ENCODE measurements at places on chromosomes 16 and 17.

DNA sequence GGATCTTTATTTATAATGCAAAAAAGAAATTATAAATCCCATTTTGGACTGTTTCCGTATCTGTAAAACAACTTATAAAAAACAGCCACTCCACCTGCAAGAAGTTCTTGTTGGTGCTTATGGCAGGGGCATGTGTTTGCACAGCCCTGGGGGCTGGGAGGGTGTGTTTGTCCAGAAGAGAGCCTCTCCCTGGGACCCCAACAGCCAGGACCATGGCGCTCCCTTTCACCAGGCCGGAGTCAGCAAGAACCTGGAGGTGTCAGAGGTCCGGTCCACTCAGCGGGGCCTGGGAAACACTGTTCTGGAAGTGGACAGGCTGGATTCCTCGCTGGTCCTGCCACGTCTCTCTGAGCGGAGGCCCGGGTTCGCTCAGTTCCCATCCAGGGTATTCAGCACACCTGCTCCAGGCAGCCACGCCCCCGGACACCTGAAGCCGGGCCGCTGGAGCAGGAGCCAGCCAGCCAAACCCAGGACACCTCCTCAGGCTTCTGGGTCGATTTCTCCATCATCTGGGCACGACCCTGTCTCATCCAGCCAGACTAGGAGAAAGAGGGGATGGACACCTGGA, 18.9 kb upstream of the GINS2 start:
- DNase-seq, result no peak

GRCh38 chr16:88455610-88456355, 2.7 kb downstream of the ZFPM1 start:
- DNase-seq, result peak; percentile 72

DNA sequence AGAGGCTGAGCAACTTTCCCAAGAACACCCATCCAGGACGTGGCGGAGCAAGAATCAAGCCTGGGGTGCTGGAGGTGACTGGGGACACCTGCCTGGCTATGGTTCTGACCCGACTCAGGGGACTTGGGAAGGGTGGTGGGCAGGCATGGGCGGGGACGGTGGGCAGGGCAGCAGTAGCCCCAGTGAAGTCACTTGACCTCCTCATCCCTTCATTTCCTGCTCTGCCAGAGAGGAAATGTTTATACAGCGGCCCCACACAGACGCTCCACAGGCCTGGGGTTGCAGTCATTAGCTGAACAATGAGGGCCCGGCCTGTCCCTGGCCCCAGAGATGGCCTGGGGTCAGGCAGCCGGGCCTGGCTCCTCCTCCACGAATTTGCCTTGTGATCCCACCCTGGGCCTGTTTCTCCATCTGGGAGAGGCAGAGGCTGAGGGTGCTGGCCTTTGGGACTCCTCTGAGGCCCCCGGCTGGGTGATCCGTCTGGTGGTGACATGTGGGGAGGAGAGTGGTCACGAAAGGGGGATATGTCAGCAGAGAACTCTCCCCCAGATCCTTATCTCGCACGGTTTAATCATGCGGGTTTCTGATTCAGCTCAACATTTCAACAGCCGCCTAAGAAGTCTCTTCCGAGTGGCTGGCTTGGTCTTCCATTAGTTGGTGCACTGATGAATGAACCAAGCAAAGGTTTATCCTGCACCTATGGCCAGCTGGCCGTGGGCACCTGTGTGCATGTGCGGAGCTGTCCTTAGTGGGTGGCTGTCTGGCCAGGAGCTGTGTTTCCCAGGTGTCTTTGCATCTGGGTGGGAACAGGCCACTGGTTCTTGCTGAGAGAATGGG, 175.9 kb downstream of the IRF8 start:
- DNase-seq, result no peak

DNA sequence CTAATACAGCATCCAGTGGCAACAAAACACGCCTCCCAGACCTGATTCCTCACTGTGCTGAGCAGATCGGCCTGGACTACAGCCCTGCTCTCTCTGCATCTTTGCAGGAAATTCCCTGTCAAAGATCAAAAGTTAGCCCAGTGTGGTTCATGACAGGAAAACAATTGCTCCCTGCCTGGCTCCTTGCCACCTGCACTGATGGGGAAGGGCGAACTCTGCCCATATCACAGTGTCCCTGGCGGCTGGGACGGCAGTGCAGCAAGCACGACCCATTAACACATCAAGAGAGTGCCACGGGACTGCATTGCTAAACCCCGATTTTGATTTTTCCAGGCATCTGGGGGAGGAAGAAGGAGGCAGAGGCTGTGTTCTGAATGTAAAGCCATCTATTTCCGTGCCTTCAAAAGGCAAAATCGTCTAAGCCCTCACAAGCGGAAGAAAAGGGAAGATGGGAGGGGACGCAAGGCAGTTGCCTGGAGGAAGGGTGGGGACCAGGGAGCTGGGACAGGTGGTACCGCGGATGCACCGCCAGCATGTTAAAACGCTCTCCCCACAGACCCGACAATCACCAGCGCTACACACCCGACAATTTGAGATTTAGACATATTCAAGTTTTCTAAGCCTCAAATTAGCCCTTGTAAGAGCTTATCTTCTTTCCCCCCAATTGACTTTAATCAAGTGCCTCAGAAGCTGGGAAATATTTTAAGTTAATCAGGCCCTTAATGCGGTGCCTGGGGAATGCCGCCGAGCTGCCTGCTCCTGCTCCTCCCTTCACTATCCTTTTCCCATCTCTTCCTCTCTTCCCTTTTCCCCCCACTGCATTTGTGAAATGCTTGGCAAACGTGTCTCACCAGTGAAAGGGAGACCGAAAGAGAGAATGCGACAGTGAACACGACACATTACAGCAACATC, 238.8 kb upstream of the CDH5 start:
- DNase-seq, result no peak

GRCh38 chr16:54938212-54939028, 7.8 kb downstream of the IRX5 start:
- no peak for DNase-seq

GRCh38 chr16:83998091-83998490, 30.0 kb downstream of the NECAB2 start:
- DNase-seq, result no peak

GRCh38 chr16:15485175-15485574, 50.8 kb downstream of the BMERB1 start:
- no peak for DNase-seq

- no peak for DNase-seq
Measured at GRCh38 chr17:69947027-69947759, 127.8 kb upstream of the KCNJ16 start.

DNA sequence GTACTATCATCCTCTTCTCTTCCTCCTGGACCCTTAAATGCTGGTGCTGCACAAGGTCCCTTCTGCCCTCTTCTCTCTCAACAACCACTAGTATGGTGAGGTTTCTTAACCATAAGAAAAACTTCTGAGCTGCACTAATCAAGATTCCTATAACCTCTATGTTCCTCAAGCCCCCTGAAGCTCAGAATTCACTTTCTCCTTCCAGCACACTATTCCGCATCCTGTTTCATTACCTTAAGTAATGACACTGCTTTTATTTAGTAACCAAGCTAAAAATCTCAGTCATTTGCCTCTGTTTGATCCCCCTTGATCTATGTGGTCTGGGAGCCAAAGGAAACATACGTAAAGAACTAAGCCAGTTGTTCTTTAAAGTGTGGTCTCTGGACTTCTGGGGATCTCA, 20.1 kb downstream of the KANSL1 start:
- no peak for DNase-seq

DNA sequence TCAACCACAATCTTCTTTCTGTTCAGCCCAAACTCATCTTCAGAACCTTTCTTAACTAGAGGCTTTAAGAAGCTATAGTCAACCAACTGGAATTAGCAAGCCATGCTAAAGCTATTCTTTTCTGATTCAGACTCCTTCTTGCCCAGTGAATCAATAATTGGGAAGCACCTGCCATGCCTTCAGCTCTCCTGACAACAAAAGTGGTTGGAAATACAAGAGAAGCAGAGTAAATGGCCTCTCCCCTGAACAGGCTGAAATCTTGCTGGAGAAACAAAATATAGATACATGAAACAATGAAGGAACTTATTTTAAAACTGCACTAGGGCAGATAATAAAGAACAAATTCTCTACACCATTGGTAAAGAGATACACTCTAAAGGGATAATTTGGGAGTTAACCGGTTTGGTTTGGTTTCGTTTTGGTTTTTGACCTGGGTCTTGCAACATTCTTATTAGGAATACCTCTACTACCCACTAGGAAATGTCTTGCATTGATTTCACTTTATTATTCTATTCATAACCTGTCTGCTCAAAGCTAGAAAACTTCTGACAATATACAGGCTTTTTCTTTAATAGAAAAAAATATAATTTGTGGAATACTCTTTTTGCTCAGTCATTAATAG, 173.6 kb upstream of the DYNLRB2 start:
- DNase-seq, result no peak

- DNase-seq, result no peak
Measured at GRCh38 chr16:49854796-49855203, 1.1 kb downstream of the ZNF423 start.

- DNase-seq, result no peak
Measured at GRCh38 chr16:88289968-88290401, 92.8 kb upstream of the ZNF469 start.

DNA sequence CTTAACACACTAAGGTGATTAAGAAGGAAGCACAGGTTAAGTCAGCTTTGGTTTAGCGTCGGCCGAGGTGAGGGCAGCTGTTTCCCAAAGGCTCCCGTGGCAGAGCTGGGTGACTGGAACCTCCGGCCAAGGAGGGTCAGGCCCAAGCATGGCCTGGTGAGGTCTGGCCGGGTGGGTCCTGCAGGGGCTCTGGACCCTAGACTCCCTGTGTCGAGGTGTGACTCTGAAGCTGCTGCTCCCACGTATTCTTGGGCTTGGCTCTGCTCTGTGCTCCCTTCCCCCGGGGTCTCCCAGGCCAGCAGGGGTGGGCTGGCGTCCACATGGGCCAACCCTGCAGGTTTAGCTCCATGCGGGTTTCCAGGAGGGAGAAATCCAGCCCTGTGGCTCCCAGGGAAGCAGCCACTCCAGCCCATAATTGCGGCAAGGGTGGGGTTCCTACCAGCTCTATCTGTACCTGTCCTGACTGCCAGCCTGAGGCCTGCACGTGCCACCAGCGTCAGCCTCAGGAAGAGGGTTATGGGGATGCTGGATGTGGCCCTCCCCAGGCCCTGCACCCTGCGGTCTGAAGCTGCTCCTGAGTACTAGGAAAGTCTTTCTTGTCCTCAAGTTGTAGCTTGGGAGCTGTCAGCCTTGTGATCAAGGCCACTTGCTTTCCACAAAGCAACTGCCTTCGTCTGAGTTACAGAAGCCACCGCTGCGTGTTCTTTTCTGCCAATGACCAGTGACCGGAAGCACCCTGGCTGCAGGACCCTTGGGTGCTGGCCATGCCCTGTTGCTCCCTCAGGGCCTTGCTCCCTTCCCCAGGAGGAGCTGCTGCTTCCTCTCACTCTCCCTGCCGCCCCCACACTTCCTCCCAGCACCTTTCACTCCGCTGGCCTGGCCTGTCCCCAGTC, 4.8 kb downstream of the CDK5R1 start:
- no peak for DNase-seq

- no peak for DNase-seq
Measured at GRCh38 chr16:65041667-65042066, 80.2 kb downstream of the CDH11 start.

DNA sequence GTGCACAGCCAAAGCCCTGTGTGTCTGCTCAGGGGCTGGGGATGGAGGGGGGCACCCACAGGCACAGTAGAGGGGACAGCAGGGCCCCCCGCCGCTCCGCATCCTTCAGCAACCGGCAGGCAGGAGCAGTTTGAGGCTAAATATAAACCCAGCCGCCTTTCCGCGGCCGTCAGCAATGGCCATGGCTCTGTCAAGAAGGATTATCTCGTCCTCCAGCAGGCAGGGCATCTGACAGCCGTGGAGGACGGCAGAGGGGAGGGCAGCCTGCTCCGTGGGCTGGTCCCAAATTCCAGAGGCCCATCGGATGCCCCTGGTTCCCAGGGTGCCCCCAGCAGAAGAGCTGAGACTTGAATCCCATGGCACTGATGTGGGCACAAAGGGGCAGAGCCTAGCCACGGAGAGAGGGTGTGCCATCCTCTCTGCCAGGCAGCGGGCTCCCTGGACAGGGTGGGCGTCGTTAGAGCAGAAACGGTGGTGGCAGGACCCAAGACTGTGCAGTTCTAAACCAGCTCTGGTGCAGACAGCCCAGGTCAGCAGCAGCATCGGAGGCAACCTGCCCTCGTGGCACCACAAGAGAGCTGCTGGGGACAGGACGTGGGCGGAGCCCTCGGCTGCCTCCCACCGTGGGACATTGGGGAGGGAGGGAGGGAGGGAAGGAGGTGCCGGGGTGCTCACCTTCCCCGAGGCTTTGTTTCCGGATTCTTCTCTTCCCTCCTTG, 198.8 kb upstream of the CIBAR2 start:
- peak; percentile 41 for DNase-seq

GRCh38 chr16:9378876-9379275, 287.4 kb downstream of the HAPSTR1 start:
- no peak for DNase-seq

DNA sequence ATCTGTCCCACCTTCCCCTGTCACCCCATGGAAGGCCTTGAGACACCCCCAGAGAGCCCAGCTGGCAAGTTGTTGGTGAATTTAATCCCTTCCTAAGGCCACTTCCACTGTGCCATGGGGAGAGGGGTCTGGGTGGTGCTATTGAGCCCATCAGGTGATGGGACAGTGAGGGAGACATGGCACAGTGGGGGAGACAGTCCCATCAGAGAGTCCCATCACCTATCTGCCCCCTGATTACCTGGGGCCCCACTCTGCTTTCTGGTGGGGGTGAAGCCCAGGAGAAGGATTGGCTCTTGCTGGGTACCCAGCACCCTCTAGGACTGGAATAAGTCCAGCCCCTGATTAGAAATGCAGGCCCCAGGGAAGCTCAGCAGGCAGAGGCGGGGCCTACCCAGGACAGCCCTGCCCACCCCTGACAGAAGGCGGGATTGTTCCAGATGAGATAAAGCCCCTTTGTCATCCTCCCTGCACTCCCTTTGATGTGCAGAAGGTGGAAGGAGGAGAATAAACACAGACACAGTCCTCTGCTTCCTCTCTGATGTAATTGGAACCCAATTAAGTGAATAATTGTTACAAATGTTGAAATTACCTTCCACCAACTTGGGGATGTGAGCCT, 18.9 kb downstream of the TMEM132E start:
- no peak for DNase-seq

- no peak for DNase-seq
Measured at GRCh38 chr17:71976011-71976649, 144.7 kb upstream of the SOX9 start.

DNA sequence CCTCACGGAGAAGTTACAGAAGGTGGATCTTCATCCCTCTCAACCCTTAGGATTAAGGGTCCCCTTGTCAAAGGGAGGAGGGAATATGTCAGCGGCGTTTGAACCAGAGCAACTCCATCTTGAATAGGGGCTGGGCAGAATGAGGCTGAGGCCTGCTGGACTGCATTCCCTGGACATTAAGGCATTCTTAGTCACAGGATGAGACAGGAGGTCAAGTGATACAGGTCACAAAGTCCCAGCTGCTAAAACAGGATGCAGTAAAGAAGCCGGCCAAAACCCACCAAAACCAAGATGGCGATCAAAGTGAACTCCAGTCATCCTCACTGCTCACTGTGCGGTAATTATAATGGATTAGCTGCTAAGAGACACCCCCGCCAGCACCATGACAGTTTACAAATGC, 36.7 kb downstream of the RBFOX3 start:
- DNase-seq, result no peak
